ENCODE measurements at places on chromosomes 13 and 19.
A peak's percentile ranks its signal among the peaks of the same experiment; 100 is the strongest.

- DNase-seq, result no peak
Measured at GRCh38 chr19:52786078-52786463, 520 bp downstream of the ZNF600 start.

DNA sequence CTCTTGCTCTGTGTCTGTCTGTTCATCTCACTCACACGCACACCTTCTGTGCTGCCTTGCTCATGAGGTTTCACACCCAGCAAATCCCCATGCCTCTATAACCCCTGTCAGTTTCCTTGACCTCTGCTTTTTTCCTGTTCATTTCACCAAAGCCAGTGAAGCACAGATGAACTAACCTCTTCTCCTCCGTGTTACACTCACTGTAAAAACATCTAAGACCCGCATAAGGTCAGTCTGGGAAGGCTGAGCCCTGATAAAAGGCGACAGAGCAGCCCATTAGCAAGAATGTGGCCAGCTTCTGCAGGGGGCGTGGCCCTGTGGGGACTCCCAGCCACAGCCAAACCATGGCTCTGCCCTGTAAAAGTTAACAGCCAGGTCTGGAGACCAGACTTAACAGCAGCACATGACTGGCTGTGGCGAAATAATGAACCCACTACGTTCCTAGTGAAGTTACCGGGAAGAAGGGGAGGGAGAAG, 42.8 kb upstream of the NPAS1 start:
- DNase-seq, result no peak

DNA sequence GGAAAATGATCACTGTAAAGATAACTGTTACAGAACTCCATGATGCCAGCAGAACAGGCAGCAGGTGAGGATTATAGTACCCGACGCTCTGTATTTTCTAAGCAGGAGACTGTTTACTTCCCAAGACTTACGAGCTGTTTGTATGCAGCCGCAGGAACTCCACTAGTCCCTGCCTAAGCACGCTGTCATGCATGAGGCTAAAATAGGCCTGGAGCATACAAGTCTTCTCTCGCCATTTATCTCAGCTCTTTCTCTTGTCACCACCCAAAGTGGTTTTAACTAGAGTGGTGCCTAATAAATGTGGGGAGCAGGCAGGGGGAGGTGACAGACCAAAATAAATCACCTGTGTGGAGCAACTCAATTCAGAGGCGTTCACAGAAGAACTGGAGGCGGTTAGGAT, 175.8 kb downstream of the TDRD3 start:
- DNase-seq, result no peak

- DNase-seq, result peak; percentile 71
Measured at GRCh38 chr19:4742723-4743646, 19.3 kb upstream of the DPP9 start.

DNA sequence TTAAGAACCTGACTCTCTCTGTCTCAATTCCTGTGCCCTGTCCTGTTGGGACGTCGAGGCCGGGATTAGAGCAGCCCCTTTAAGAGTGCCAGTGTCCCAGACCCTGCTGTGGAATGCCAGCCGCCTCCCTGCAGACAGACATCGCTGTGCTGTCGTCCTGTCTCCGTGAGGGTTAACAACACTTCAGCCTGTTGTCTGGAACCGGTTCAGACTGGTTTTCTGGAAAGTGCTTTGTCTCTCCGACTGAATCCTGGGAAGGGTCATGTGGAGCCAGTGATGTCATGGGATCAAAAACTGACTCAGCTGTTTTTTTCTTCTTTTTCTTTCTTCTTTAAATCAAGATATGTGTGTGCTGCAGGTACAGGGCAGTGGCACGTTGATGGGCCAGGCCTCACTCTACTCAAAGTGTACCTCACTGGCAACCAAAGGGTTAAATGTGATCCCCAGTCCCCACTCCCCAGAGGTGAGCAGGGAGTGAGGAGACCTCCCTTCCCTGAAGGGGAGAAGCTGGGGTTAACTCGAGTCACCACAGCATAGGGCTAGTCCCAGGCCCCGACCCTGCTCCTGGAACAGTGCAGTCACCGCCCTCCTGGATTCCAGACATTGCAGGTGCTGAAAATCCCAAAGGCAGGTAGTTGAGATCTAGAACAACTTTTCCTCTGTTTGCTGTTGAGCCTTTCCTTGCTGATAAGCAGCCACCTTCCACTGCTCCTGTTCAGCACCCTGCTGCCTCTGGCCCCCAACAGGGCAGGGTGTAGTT, 50.8 kb downstream of the TSSK6 start:
- DNase-seq, result peak; percentile 75

DNA sequence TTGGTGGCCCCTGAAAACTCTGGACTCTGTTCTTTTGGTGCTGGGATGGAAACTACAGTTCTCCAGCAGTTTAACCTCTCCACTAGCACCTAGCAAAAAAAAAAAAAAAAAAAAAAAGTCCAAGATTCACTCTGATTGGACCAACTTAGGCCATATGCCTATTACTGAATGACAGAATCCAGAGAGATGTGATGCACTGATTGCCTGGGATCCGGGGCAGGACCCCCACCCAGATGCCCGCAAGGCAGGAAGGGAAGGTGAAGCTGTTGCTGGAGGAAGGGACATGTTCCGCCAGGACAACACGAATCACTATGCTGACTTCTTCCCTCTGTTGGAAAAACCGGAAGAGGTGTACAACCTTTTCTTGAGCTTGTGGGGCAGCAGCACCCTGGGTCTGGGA, 152.5 kb upstream of the ZNF536 start:
- no peak for DNase-seq

- DNase-seq, result no peak
Measured at GRCh38 chr19:29583196-29583999, 22.7 kb upstream of the POP4 start.

DNA sequence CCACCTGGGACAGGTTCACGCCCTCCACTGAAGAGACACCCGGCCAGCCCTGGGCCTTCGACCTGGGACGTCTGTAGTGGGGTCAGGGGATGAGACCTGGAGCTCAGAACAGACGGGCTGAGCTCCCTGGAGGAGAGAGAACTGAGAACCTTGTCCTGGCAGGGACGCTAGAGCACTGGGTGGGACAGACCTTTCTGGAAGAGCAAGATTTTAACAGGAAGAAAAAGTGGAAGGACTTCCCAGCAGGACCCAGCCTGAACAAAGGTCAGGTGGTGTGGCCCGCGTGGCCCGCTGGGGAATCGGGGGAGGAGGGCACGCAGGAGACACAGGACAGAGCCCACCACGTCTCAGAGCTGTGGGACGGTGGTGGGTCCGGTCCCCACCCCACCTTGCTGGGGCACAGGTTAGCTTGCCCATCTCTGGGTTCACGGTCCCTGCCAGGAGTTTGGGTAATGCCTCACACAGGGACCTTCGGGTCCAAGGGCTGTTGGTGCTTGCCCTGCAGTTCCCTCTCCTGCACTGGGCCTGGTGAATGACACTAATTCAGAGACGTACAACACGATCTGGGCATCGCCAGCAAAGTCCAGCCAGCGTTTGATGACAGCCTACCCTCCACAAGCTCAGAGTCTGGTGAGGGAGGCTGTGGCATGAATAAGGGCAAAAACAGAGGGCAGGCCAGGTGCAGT, 1.2 kb upstream of the EFNA2 start:
- no peak for DNase-seq

- DNase-seq, result no peak
Measured at GRCh38 chr19:31938675-31939074, 406.7 kb upstream of the ZNF507 start.

GRCh38 chr19:47598407-47599349, 10.3 kb upstream of the BICRA start:
- no peak for DNase-seq

All from NCI-H510A treated with DMSO at 0.1 percent for 48 hours (cell line).